Brain pericyte (primary cell): ENCODE measurements at places on chromosomes 16 and 17.

- DNase-seq = no peak
Measured at GRCh38 chr16:72751076-72751475, 296.9 kb downstream of the ZFHX3 start.

DNA sequence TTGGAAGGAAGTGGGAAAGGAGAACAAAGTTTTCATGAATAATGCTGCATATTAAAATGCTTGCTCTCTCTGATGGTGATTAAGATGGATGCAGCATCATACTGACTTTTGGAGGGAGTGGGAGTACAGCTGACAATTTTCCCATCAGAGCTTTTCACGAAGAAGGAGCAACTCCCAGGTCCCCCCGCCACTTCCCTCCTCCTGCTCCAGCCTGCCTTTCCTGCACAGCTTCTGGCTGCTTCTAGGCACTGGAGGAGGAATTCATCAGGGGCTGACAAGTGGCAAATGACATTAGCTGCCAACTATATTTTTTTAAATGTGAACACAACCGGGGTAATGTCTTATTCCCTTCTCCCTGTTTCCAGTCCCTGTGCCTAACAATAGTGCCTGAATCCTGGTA, 477.9 kb downstream of the SHISA9 start:
- DNase-seq = no peak

- no peak for DNase-seq
Measured at GRCh38 chr16:82582975-82583374, 43.8 kb upstream of the CDH13 start.

DNA sequence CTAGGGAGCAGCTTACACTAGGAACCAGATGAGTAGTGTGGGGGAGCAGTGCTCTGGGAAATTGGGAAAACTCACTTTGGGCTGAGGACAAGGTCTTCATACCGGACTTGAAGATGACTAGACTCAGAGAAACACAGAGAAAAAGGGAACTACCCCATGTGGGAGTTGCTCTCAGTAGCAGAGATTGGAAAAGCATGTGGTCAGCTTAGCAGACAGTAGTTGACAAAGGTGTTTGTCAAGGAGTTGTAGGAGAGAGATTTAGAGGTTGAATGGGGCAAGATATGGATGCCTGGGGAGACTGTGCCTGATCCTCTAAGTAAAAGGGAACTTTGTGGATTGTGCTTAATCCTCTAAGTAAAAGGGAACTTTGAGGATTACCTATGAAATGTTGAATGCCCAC, 194.5 kb upstream of the COX10 start:
- DNase-seq = no peak

DNA sequence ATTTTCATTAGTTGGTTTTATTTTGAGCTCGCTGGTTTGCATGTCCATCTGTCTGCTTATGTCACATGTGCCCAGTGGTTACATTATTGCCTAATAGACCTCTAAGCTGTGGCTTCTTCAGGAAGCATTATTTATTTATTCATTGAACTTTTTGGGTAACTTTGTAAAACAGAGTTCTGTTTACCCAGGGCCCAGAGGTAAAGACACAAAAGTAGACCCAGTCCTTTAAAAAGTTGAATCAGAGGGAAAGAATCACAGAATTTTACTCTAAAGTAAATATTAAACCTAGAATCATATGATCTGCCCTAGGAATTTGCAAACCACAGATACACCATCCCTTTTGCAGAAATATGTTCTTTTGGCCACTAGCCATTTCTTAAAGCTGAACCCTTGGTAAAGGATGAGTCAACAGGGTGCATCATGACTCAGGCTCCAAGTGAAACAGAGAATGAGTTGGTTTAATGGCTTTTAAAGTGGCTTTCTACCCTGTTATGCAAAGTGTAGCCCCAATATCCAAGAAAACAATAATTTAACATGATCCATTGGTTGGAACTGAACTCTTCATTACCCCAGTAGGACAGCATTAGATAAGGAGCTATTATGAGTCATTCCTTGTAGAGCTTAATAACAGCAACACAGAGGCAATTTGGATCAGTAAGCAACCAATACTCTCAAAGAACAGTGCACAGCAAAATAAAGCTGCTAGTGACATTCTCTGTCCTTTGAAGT, 236.3 kb downstream of the KCNJ2 start:
- DNase-seq = peak; percentile 82

DNA sequence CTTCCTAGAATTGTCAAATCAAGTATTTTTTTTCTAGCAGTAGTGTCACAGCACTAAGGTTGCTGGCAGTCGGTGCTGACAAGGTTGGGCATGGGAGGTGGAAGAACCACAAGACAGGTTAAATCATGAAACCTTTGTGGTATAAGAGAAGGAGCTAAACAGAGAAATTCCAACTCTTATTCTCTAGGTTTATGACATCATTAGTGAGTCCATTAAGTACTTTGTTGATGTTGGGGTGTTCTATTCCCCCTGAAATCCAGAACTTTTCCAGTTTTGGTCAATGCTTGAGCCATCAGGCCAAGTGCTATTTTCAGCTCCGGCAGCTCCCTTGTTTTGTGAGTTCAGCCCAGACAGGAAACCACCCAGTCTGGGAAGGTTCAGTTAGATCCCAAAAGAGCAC, 206.0 kb upstream of the SOX9 start:
- DNase-seq = no peak

- no peak for DNase-seq
Measured at GRCh38 chr17:35655303-35655702, 68.2 kb downstream of the AP2B1 start.
